EH (cell line): ENCODE measurements at places on chromosomes 12 and 14.

DNA sequence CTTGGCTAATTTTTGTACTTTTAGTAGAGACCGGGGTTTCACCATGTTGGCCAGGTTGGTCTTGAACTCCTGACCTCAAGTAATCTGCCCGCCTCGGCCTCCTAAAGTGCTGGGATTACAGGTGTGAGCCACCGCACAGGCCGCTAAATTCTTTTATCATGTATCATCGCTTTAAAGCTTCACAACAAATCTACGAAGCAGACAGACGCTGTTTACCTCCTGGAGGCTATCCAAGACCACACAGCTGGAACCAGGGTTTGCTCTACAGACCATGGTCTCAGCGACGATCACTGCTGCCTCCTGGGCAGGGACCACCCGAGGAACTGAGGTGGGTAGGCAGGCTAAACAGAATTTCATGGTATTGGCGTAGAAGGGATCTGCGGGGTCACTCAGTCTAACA, 27.2 kb downstream of the KRT80 start:
- no peak for DNase-seq

DNA sequence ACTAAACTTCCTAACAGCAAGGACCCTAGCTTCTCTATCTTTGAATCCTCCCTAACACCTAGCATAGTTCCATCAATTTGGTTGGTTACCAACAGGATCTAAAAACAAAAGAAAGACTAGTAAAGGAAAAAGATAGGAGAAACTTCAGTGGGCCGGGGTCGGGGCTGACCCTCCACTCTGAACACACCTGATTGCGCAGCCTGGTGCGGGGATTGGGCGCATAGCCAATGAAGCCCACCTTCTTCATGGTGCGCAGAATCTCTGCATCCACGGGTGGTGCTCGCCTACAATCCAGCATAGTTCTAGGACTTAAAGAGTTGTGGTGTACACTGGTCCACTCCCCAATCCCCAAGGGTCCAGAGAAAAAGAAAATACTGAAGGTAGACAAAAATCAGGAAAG, 7.7 kb downstream of the PAN2 start:
- no peak for DNase-seq

DNA sequence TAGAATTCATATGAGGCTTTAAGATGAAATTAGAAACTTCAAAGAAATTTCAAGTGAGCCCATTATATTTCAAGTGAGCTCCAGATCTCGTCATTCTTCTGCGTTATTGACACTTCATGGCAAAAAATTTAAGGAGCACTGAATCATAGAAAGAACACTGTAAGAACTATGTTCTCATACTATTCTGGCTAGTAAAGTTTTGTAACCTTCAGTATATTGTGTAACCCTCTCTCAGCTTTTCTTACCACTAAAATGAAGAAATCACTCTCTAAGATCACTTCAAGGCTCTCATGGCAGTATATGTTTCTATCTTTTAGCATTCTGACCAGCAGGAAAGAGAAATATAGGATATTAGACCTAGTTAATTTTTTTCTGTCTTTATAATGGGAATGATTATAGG, 6.3 kb downstream of the GPHN start:
- no peak for DNase-seq

GRCh38 chr12:124698211-124698997, 131.0 kb upstream of the NCOR2 start:
- DNase-seq, result peak; percentile 68

GRCh38 chr14:83133981-83134645, 1600.5 kb upstream of the SEL1L start:
- DNase-seq, result no peak

DNA sequence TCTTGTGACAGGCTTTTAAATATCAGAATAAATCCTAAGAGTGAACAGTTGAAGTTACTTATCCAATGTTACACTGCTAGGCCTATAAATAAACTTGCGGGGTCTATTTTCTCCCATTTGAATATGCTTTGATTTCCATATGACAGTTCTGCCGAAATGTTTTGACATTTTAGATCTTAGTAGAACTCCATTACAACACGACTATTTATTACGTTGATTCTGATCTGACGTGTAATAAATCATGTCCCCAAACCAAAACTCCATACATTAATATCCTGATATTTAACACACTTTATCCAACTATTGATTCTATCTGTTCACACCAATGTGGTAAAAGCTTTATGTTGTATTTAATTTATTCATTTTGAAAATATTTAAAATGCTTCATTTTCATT, 16.1 kb upstream of the NEMF start:
- no peak for DNase-seq
